Kidney (tissue), 22 donors: ENCODE measurements at places on chromosomes 11 and 22. TPM values are rescaled to one million over a fixed set of nuclear protein-coding genes. Genes with fewer than 3 reads are reported as not detected.

- H3K4me1 ChIP-seq, result no peaks in the 10 kb centered on the region
- DNase-seq, result no peak
- H3K27me3 ChIP-seq, result no peaks in the 10 kb centered on the region
- no peaks in the 10 kb centered on the region for H3K36me3 ChIP-seq
Measured at GRCh38 chr22:39266398-39267030, 21.7 kb upstream of the PDGFB start.

DNA sequence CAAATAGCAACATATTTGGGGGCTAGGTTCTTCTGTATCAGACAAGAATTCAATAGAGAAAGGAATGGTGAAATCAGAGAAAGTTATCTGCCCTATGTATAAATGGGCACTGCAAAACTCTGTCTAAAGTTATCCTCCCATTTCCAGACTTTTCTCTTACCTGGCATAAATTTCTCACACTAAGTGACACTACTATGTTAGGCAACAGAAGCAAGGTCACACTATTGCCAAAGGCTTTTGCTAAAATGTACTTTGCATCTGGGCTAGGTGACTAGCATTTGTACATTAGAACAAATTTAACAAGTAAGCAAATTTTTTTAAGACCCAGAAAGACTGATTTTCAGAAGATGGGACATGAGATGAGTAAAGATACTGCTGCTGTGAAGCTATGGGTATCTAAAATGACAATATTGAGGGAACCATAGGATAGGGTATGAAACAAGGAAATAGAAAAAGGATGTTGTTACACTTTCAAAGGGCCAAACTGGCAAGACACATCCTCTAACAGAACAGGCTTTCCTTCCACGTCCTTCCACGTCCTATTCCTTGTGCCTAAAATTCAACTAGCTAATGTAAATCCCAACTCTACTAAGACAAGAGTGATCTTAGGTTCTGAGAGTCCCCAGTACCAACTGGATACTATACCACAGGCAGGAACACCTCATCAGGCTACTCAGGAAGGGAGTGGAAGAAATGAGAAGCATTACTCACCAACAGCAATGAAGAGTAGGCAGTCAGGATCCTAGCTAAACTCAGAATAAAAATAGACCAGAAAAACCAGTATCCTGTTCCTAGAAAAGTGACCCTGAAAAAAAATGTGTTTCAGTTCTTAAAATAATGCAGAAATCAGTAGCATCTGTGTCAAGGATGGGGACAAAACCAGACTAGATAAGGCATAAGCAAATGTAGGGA is 22.6 kb downstream of the GDPD4 start:
- DNase-seq, result no peak
- no peaks in the 10 kb centered on the region for H3K27me3 ChIP-seq
- no peaks in the 10 kb centered on the region for H3K4me1 ChIP-seq

DNA sequence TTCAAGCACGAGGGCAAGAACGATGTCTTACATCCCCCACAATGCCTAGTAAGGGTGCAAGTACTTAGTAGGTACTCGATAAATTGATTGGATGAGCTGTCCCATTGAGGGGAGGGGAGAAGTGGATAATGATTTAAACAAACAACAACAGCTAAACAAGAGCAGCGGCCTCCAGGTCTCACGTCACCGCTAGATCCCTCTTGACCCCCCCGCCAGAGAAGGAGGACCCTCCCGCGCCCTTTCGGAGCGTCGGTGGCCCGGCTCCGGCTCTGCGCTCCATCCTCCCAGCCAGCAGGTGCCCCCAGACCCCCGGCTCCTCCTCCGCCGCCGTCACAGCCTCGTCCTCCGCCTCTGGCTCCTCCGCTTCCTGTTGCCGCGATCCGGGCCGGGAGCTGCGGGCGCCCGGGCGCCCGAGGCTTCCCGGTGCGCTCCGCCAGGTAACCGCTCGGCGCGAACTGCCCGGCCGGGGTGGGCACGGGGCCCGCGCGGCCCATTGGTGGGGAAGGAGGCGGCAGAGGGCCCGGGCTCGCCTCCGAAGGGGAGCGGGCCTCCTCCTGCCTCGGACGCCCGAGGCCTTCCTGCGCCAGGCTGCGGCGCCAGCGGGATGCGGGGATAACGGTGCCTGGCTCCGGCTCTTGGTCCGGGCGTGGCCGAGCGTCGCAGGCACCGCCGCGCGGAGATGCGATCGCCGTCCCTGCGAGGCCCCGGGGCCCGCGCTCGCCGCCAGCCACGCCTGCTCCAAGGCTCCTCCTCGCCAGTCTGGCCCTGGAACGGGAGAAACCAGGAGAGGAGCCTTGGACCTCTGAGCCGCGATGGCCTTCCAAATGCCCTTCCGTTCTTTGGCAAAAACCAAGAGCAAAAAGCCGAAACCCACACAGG is at the start of gene TLCD5:
Gene TLCD5, plus strand, starts transcription at position 368 of the 879 bp plus-strand sequence. CDS start 2,143 bp downstream, outside the sequence.
- H3K4me3 ChIP-seq, result peak within 1 kb of the TSS; percentile 65
- peak; percentile 90 for DNase-seq
- no peaks in the 10 kb centered on the region for H3K4me1 ChIP-seq
- no peaks in the 10 kb centered on the region for H3K27me3 ChIP-seq
- H3K36me3 ChIP-seq, result no peaks in the 10 kb centered on the region

GRCh38 chr22:45240810-45241631 is at the start of gene KIAA0930:
KIAA0930 (minus strand) TSS chr22:45240894; CDS start chr22:45240703, 191 bp downstream.
- peak within 1 kb of the TSS; percentile 57 for H3K27ac ChIP-seq
- peaks cover 14% of the 10 kb centered on the region for H3K4me1 ChIP-seq
- peak; percentile 88 for DNase-seq
- no peak within 1 kb of the TSS for H3K4me3 ChIP-seq

The OR51E2 gene
- 1.2 TPM for total RNA-seq

The ZPR1 gene
- total RNA-seq, result 40.2 TPM

The TMEM191C gene
- total RNA-seq, result 1.4 TPM

The VSIG2 gene
- 3.9 TPM for total RNA-seq
